Lung (tissue), 17 donors: ENCODE measurements at places on chromosomes 6 and 20. TPM values are rescaled to one million over a fixed set of nuclear protein-coding genes. Genes with fewer than 3 reads are reported as not detected.

- no peak for DNase-seq
Observed at GRCh38 chr20:14778096-14778495, 440.7 kb upstream of the FLRT3 start.

DNA sequence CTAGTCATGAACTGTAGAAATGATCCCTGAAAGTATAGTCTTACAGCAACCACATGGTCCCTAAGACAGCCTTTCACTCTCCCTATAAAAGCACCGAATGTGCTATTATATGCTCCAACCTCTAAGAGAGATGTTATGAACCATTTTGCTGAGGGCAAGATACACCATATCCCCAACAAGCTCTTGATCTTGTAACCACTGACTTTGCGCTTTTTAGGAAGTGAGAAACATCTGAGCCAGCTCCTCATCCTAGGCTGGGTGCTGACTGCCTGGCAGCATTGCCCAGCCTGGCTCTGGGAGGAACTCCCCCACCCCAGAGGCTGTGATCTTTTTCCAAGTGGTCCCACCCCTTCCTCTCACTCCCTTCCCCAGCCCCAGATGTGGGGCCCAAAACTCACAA lies 3.1 kb upstream of the EMILIN3 start:
- DNase-seq = no peak

- no peak for DNase-seq
Observed at GRCh38 chr20:3631534-3631933, 31.7 kb downstream of the GFRA4 start.

- DNase-seq = no peak
Observed at GRCh38 chr20:22232473-22232872, 351.9 kb downstream of the FOXA2 start.

- DNase-seq = no peak
Observed at GRCh38 chr20:46951405-46951804, 56.8 kb downstream of the EYA2 start.

- DNase-seq = no peak
Observed at GRCh38 chr20:39800111-39800510, 838.0 kb downstream of the DHX35 start.

DNA sequence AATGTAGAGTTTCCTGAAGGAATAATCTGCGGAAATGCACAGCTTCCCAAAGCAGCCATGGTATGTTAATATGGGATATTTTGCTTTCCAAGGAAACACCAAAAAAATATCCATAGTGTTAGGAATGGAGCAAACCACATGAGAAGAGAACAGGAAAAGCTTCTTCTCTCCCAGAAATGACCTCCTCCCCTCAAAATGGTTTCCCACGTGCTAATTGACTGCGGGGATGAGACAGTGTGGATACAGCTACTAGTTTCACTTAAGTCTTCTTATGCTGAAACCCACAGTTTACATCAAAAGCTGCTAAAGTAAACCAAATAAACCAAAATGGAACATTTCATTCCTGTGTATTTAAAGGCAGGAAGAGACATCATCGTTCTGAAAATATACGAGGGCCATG lies 69.4 kb downstream of the FYN start:
- DNase-seq = peak; percentile 77

DNA sequence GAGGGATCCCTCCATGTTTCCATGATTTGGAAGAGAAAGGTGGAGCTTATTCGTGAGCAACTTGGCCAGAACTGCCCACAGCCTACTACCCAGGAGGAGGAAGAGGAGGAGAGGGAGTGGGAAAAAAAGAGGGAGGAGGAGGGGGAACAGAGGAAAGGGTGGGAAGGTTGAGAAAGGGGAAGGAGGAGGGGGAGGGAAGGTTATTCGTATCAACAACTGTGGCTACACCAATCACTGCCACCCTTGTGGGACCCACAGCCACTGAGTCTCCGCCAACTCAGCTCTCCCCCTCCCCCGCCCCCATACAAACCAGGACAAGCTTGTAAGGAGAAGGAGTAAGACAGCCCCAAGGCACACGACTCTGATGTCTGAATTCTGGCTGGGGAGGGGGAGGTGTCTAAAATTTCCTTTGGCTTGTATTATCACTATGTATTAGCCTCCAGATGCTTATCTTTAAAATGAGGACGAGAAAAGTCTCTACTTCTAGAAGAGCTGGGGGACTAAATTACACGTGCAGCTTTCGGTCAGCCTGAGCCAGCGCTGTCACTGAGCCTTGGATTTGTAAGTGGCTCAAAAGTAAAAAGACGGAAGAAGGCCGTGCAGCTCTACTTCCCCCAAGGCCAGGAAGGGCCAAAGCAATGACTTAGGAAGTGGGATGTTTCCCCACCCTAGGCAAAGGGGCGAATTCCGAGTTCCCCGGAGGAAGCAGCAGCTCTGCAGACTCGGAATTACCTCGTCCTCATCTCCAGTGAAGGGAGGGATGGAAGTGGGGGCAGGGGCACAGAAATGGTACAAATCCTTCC lies 1.0 kb downstream of the FKBP1A start:
- DNase-seq = no peak

DNA sequence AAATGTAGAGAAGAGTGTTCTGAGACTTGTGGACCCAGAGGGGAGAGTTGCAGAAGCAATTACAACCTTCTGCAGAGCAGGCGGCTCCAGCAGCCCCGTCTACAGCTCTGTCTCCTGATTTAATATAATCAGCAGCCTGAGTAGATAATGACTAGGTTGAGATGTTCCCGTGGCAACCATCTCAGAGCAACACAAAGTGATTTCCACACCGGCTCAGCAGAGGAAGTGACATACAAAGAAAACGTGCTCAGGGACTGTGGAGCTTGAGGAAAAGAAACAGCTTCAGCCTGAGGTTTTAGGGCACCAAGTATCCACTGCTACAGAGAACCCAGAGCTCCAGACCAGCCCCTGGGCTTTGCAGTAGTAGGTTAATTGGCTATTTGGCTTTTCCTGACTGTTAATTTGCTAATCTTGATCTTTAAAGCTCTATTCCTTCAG lies 136.4 kb downstream of the MTFR2 start:
- peak; percentile 71 for DNase-seq

DNA sequence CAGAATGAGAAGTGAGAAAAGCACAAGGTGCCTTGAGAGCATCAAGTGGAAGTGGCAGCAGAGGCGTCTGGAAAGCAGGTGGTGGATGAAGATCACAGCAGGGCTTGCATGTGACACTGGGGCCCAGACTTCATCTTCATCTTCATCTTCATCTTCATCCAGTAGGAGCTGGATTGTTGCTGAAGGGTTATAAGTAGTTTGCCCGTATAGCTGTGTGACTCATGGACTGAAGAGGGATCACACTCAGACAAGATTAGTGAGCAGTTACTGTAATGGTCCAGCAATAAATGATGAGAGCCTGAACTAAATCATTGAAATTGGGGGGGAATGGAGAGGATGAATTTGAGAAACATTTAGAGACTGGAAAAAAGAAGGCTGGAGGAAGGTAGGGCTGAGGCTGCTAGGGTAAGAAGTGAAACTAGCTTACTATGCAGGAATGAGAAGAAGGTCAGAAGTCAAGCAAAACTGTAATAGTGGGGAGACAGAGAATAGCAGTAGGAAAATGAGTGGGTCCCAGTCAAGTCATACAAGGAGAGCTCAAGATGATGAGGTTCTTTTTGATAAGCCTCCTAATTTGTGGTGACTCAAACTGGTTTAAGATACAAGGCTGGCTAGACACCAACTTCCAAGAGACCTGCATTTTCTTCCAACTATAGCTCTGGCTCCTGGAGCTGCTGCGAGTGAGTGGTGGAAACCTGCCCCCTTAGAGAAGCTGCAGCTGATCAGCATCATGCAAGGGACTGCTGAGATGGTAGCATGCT lies 92.3 kb upstream of the BEND6 start:
- no peak for DNase-seq

DNA sequence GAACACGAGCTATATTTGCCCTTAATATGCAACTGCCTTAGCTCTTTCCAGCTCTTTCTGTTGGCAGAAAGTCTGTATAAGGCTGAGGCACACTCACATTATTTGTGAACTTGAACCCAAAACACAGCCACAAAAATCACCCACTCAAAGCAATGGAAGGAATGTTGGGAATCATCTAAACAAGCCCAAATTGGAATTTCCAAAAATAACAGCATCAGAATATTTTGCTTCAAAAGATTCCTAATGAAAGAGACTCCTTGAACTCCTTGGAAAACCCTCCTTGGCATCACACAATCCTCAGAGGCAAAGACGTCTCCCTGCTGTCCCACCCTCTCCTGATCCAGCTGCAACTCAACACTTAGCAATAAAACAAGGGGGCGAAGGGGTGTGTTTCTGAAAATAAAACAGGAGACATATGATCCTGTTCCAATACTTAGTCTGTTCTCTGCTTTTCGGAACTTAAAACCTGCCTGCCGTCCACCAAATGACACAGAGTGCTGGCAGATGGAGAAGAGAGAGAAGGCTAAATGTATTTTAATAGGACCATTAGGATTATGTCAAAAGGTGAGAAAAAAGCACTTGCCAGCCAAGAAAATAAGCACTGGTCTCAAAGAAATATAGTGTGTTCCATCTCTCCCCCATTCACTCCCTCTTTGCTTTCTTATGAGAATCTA lies 320.7 kb upstream of the JARID2 start:
- DNase-seq = no peak

DNA sequence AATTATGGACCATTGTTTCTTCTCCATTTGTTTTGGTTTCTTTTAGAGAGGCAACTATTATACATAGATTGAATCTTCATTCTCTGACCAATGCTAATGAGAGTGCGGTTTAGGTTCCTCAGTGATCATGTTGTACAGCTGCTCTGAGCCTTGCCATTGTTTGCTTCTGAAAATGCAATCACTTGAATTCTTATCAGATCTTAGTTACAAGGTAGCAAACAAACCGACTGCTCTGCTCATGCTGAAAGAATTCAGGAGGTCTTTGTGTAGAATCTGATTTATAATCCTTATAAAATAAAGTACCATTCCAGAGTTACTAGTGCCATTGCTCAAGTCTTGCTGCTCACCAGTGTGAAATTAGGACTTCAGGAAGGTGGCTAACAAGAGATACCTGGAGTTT lies 569.1 kb upstream of the ID4 start:
- peak; percentile 55 for DNase-seq

DNA sequence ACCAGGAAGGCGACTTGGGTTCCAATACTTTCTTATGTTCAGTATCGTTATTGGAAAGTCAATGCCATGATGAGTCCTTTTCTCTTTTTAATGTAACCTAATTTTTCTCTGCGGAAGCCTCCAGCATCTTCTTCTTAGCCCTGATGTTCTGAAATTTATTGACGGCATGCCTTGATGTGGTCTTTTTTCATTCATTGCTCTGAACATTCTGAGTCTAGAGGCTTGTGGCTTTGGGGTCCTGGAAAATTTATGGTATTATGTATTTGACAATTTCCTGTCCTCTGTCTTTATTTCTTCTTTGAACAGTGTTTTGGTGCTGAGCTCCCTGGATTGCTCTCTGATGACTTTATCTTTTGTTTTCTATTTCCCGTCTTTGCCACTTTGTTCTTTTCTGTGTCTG lies 28.7 kb upstream of the MAS1 start:
- no peak for DNase-seq

DNA sequence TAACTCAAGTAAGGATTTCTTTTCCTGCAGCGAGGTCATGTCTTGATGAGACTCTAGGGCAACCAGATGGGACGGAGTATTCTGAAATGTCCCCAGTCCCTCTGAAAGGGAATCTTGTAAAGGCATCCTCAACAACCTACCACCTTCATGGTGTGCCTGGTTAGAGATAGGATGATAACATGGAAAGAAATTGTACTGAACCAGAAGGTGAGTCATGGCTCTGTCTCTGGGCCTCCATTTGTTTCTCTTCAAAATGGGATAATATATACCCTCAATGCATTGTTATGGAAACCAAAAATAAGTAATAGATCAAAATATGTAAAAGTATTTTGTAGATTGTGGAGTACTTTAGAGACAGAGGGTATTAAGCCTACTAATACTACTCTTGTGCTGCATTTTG lies 219.1 kb downstream of the ARID1B start:
- no peak for DNase-seq

GRCh38 chr20:58515233-58516212 lies at the start of gene APCDD1L:
APCDD1L (minus strand) TSS chr20:58515399; CDS start chr20:58514707, 692 bp downstream.
- no peak for DNase-seq

- no peak for DNase-seq
Observed at GRCh38 chr20:59705651-59706399, 101.5 kb downstream of the PHACTR3 start.

DNA sequence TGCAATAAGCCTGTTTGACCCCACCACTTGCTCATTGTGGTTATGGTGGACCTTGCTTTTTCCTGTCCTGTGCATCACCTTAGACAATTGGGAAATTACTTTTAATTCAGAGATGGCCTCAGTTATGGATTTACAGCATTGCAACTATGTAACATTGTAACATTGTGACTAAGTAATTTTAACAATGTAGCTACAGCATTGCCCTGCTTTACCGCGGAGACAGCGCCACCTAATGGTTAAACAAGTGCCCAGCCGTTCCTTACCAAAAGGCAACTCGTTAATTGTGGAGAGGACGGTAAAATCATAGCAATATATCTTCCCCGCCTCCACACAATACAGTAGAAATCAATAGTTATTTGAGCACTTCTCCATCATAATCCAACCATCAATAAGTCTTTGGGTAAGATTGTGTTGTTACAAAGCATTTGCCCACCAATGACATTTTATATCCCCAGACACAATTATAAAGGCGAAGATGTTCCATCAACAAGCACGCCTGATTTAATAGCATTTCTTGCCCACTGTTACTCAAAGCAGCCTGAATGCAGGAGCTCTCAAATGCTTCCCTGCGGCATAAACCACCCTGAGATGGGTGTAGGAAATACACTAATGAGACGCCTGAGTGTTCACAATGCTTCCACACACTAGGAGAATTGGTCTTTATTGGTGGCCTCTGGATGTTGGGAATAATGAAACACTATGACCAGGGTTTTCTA lies 93.7 kb downstream of the PROKR2 start:
- peak; percentile 42 for DNase-seq

GRCh38 chr6:151290877-151291721 lies 51.3 kb downstream of the AKAP12 start:
- peak; percentile 94 for DNase-seq

GRCh38 chr6:83462524-83462923 lies 31.7 kb upstream of the ME1 start:
- DNase-seq = no peak

DNA sequence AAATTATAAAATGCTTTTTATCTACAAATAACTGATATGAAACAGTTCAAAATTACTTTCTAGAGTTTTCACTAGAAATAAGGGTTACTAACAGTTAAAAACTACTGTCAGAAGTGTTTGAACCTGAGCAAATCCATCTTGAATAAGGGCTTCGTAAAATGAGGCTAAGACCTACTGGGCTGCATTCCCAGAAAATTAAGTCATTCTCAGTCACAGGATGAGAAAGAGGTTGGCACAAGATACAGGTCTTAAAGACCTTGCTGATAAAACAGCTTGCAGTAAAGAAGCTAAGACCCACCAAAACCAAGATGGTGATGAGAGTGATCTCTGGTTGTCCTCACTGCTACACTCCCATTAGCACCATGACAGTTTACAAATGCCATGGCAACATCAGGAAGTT lies 93.7 kb downstream of the PLG start:
- no peak for DNase-seq

Gene LY6G6D
- not detected for total RNA-seq

Gene NKX2-4
- not detected for total RNA-seq

Gene PNLDC1
- 0.23 TPM for total RNA-seq

Gene GSTA2
- total RNA-seq = 2.7 TPM

Gene MARCKS
- total RNA-seq = 77.0 TPM

Gene KIF6
- 7.8 TPM for total RNA-seq

Gene OLIG3
- total RNA-seq = not detected

Gene VSTM2L
- total RNA-seq = 8.0 TPM

Gene RBPJL
- total RNA-seq = 0.12 TPM
